ENCODE measurements at places on chromosomes 12 and 14. TPM values are rescaled to one million over a fixed set of nuclear protein-coding genes. Genes with fewer than 3 reads are reported as not detected.

Gene MFAP5
- 0.07 TPM for total RNA-seq

Gene ACRBP
- not detected for total RNA-seq

Gene SBNO1
- total RNA-seq: 21.1 TPM

Gene GPR135
- 0.64 TPM for total RNA-seq

Gene CLEC9A
- not detected for total RNA-seq

Gene FOXM1
- 90.9 TPM for total RNA-seq
